Activated CD8-positive, alpha-beta T cell treated with anti-CD3 and anti-CD28 coated beads, Interleukin-2, amount 10 ng/mL, durations not matched to agents 7 days and 5 days (primary cell): ENCODE measurements at places on chromosomes 4 and X. TPM values are rescaled to one million over a fixed set of nuclear protein-coding genes. Genes with fewer than 3 reads are reported as not detected.

- H3K27ac ChIP-seq = peak overlapping the region; percentile 84
- peak; percentile 50 for DNase-seq
- peaks cover 44% of the 10 kb centered on the region for H3K4me1 ChIP-seq
- no peak overlapping the region for H3K4me3 ChIP-seq
- no peaks in the 10 kb centered on the region for H3K27me3 ChIP-seq
Observed at GRCh38 chrX:119647552-119648420, 41.6 kb upstream of the NKRF start.

DNA sequence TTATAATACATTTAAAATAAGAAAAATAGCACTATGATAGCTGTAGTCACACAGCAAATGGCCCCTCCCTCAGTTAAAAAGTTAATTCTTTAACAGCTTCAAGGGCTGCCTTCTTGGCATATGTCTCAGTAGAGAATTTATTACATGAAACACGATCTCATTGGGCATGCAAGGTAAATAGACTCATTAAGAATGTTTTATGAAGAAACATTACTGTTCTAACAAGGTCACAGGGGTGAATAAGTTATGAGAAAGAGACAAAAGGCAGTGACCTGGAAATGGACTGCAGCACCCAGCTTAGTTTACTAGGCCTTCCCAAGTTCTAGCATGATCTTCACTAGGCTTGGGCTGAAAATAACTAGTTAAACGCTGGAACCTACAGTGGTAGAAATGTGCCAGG lies 277.7 kb downstream of the NR3C2 start:
- no peak for DNase-seq
- H3K36me3 ChIP-seq = no peaks in the 10 kb centered on the region
- H3K27ac ChIP-seq = no peak overlapping the region
- no peak overlapping the region for H3K4me3 ChIP-seq
- H3K4me1 ChIP-seq = no peaks in the 10 kb centered on the region
- H3K27me3 ChIP-seq = no peaks in the 10 kb centered on the region

DNA sequence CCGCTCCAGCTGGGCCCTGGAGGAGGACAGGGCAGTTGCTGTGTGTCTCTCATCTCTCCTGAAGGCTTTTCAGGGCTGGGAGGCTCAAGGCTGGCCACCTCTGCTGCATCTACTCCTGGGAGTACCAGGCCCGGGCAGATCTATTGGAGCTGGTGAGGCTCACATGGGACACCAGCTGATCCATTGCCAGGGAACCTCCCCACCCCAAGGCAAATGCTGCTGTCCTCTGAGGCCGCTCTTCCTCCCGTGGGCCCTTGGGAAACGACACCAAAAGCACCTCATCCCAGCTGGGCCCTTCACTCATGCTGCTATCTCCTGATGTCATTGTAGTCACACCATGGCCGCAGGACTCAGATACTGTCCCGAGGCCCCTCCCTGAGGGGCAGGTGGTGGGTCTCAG lies 3.6 kb downstream of the UBL4A start:
- peaks cover 31% of the 10 kb centered on the region for H3K4me1 ChIP-seq
- H3K27ac ChIP-seq = no peak overlapping the region

DNA sequence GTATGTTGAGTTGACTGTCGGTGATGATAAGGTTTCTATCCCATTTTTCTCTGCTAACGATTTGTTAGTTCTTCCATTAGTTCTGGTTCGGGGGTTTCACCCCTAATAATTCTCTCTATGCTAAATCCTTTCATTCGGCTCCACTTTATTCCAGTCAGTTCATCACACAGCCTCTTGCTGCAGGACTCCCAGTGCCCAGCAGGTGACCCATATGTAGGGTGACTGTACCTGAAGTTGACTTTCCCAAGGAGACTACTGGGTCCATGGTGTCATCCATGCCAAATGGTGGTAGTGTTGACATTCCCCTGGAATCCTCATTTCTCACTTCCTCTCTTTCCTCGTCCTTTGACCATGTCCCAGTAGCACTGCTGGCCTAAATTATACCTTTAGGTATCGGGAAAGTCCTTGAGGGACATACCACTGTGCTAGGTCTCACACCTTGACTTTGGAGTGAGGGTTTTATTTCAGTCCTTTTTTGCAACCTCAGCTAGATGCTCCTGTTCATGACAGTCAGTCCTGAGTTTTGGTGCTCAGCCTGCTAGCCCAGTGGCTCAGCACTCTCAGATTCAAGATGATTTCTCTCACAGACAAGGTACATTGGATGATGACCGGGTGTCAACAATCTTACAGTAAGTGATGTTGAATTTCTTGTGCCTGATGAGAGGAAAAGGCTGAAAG lies 105.1 kb upstream of the ARHGAP24 start:
- no peak for DNase-seq
- H3K4me3 ChIP-seq = no peak overlapping the region
- no peak overlapping the region for H3K27ac ChIP-seq
- no peaks in the 10 kb centered on the region for H3K36me3 ChIP-seq

Gene PAGE2B
- total RNA-seq = not detected

Gene GAGE1
- total RNA-seq = not detected
